ENCODE measurements at places on chromosomes 2 and 18.

DNA sequence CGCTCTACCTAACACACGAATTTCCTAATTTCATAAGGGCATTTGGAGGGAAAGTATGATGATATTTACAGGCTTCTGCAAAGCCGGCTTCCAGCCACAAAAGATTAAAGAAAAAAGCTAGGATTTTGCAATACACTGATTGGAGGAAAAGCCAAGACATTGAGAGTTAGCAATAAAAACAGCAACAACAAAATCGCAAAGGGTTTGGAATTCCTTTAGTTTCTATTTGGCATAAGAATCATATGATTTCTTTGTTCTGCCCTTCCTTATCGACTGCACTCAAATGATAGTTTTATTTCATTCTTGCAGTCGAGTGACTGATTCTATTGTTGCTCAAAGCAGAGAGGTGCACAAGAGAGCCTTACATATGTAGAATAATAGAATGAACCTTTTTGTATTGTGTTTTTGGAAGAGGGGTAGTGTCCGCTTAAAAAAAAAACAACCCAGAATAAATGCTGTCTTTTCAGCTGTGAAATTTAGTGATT lies 3.9 kb upstream of the ZNF532 start:
- no peak for DNase-seq

DNA sequence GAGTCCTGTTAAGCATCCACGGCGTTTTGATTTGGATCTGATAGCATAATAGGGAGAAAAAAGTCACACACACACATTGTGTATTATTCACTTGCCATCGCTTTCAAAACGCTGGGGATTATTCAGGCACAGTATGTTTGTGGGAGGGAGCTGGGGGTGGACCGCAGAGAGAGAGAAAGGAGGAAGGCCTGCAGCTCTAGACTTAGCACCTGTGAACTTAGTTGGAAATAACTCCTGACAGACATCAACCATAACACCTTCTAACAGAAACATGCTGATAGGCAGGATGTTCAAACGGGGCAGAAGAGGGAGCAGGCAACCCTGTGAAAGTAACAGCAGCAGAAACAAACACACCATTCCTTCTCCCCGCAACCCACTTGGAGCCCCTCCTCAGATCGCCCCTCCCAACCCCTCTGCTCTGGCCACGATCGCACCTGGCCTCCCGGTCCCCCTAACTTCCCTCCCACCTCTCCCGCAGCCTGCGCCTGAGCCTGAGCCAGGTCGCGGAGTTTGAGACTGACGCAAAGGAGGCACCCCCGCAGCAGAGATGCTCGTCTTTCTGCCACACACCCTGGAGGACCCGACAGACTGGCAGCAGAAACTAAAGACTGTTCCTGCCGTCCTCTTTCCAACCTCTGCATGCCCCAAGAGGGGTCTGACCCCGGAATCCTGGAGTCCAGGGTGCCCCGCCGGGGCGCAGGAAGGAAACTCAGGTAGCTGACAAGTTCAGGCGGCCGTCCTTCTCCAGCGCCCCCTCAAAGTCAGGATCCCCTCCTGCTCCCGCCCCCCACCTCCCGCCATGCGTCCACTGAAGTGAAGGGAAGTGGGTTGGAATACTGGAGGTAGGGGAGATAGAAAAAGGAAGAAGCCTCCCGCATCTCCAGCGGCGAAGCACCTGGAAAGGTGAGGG lies 738 bp downstream of the CHST9 start:
- no peak for DNase-seq

GRCh38 chr2:195903956-195904355 lies 164.7 kb downstream of the DNAH7 start:
- DNase-seq = no peak

- no peak for DNase-seq
Measured at GRCh38 chr2:54274781-54275242, 18.8 kb upstream of the TSPYL6 start.

- no peak for DNase-seq
Measured at GRCh38 chr2:214244847-214245246, 166.0 kb upstream of the VWC2L start.

DNA sequence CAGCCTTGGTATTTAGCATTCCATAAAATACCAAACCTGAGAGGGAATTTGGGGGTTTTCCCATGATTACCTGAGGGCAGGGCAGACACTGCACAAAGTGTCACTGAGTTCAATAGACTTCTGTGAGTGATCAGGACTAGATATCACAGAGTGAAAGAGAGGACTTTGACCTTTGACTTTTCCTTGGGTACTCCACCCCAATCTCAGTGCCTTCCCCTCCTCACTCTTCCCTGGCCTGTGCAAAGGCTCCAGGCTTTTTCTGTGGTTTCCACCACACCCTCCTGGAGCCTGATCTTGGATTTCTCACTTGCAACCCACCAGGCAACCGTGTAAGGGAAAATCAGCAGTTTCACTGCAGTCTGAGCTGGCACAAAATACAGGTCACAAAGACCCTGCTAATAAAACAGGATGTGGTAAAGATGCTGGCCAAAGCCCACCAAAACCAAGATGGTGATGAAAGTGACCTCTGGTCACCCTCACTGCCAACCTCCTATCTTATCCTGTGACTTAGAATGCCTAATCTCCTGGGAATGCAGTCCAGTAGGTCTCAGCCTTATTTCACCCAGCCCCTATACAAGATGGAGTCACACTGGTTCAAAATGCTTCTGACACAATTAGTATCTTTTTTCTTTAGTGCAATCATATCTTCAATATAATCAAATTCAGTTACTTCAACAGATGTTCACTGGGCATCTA lies 64.0 kb downstream of the BOD1L2 start:
- no peak for DNase-seq

- no peak for DNase-seq
Measured at GRCh38 chr2:191049728-191050639, 36.0 kb upstream of the STAT1 start.

Measured in T-helper 1 cell (primary cell).